ENCODE measurements at places on chromosomes 2 and 18. TPM values are rescaled to one million over a fixed set of nuclear protein-coding genes. Genes with fewer than 3 reads are reported as not detected.

Gene PDIA6
- 136 TPM for total RNA-seq

Gene MC4R
- total RNA-seq = not detected

Gene PROKR1
- not detected for total RNA-seq

Gene DYNAP
- not detected for total RNA-seq

Gene PDE1A
- not detected for total RNA-seq

Gene CCDC195
- not detected for total RNA-seq

Gene RPRM
- not detected for total RNA-seq

- no peaks in the 10 kb centered on the region for H3K36me3 ChIP-seq
- H3K27ac ChIP-seq = no peak overlapping the region
- peak; percentile 0 for DNase-seq
- no peak overlapping the region for H3K4me3 ChIP-seq
- H3K4me1 ChIP-seq = no peaks in the 10 kb centered on the region
- H3K27me3 ChIP-seq = no peaks in the 10 kb centered on the region
Observed at GRCh38 chr2:128786741-128787478, 468.2 kb upstream of the HS6ST1 start.

DNA sequence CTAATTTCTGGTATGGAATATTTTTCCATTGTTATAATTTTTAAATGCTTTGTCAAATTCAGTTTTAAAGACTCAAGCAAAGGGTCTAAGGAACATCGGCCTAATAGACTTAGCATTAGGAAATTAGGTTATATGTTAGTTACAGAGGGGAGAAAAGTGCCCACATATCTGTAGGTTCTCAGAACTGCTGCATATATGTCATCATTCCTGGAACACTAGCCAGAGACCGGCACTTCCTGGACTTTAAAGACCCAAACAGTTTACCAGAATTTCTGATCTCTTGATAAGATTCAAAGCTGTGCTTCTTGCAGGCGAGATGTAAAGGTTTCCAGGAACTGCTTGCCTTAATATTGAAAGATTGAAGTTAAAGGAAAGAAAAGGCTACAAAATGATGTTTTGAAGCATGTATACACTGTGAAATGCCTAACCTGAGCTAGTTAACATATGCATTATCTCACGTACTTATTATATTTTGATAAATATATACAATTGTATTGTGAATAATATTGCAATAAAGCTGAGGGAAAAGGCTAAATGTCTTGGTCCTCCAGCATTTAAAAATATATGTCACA lies 993.6 kb downstream of the LRP1B start:
- no peak overlapping the region for H3K4me3 ChIP-seq
- no peak for DNase-seq

DNA sequence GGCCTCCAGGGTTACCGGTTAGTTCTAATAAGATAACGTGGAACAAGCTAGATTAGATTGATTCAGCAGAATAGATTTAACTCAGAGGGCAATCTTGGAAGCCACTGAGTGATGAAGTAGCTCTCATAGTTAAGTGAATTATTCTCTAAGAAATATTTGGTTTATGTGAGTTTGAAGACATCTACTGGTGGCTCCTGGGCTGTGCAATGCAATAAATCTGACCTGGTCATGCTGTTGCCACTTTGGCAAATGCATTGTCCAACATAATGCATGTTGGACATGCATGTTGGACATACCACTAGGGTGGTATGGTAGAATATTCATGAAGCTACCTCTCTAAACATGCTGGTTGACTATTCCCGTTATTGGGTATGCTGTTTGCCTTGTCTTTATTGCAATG lies 493.7 kb upstream of the VRK2 start:
- no peak for DNase-seq
- peaks cover 6% of the 10 kb centered on the region for H3K4me1 ChIP-seq
- no peaks in the 10 kb centered on the region for H3K27me3 ChIP-seq
- H3K27ac ChIP-seq = no peak overlapping the region
- no peak overlapping the region for H3K4me3 ChIP-seq
- H3K36me3 ChIP-seq = no peaks in the 10 kb centered on the region

GRCh38 chr2:160199683-160200389 lies at the start of gene ITGB6:
ITGB6 (minus strand) TSS chr2:160200272; CDS start chr2:160200063, 209 bp downstream.
- H3K27ac ChIP-seq = no peak within 1 kb of the TSS
- H3K4me1 ChIP-seq = peaks cover 5% of the 10 kb centered on the region
- H3K27me3 ChIP-seq = peaks cover 5% of the 10 kb centered on the region
- no peak for DNase-seq
- no peaks in the 10 kb centered on the region for H3K36me3 ChIP-seq

GRCh38 chr2:84643991-84644390 lies 127.7 kb downstream of the DNAH6 start:
- no peak for DNase-seq
- peaks cover 28% of the 10 kb centered on the region for H3K4me1 ChIP-seq
- H3K4me3 ChIP-seq = no peak overlapping the region
- H3K36me3 ChIP-seq = peaks cover 30% of the 10 kb centered on the region
- H3K27ac ChIP-seq = no peak overlapping the region

GRCh38 chr2:240215676-240216051 lies 75.2 kb upstream of the OTOS start:
- no peak overlapping the region for H3K4me3 ChIP-seq
- peaks cover 1% of the 10 kb centered on the region for H3K27me3 ChIP-seq
- DNase-seq = no peak
- no peak overlapping the region for H3K27ac ChIP-seq
- H3K4me1 ChIP-seq = no peaks in the 10 kb centered on the region

DNA sequence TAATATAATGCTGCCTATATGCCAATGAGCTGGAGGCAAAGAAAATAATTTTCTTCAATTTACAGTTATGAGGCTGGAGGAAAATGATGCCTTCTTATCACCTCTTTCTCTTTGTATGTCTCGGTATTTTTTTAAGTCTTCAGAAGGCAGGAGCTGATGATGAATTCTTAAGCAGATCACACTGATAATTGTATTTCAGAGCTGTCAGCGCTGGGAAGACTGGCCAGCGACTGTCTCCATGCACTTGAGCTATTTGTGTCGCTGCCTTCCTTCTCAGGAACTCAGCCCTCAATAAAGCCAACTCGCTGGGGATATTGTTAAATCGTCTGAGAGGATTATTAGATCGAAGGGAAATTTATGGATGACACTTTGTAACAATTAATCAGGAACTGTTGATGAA lies 40.3 kb downstream of the PTGR3 start:
- peaks cover 6% of the 10 kb centered on the region for H3K27me3 ChIP-seq
- no peak for DNase-seq
- no peak overlapping the region for H3K4me3 ChIP-seq
- H3K4me1 ChIP-seq = peaks cover 4% of the 10 kb centered on the region
- H3K36me3 ChIP-seq = no peaks in the 10 kb centered on the region

GRCh38 chr2:172889768-172890430 lies 154.3 kb downstream of the RAPGEF4 start:
- no peak for DNase-seq
- no peak overlapping the region for H3K4me3 ChIP-seq
- no peaks in the 10 kb centered on the region for H3K36me3 ChIP-seq
- peaks cover 8% of the 10 kb centered on the region for H3K27me3 ChIP-seq

GRCh38 chr2:99899882-99900281 lies 242.5 kb downstream of the AFF3 start:
- no peak overlapping the region for H3K4me3 ChIP-seq
- H3K27me3 ChIP-seq = no peaks in the 10 kb centered on the region
- no peaks in the 10 kb centered on the region for H3K36me3 ChIP-seq
- no peak overlapping the region for H3K27ac ChIP-seq
- DNase-seq = no peak
- H3K4me1 ChIP-seq = peaks cover 6% of the 10 kb centered on the region

- no peak overlapping the region for H3K27ac ChIP-seq
- H3K4me3 ChIP-seq = no peak overlapping the region
- peaks cover 3% of the 10 kb centered on the region for H3K27me3 ChIP-seq
- no peak for DNase-seq
- no peaks in the 10 kb centered on the region for H3K36me3 ChIP-seq
Observed at GRCh38 chr2:848099-848498, 102.5 kb upstream of the SNTG2 start.

GRCh38 chr2:48912110-48912509 lies 156.6 kb upstream of the LHCGR start:
- H3K36me3 ChIP-seq = no peaks in the 10 kb centered on the region
- no peak for DNase-seq
- H3K27me3 ChIP-seq = no peaks in the 10 kb centered on the region
- H3K27ac ChIP-seq = no peak overlapping the region
- H3K4me3 ChIP-seq = no peak overlapping the region

DNA sequence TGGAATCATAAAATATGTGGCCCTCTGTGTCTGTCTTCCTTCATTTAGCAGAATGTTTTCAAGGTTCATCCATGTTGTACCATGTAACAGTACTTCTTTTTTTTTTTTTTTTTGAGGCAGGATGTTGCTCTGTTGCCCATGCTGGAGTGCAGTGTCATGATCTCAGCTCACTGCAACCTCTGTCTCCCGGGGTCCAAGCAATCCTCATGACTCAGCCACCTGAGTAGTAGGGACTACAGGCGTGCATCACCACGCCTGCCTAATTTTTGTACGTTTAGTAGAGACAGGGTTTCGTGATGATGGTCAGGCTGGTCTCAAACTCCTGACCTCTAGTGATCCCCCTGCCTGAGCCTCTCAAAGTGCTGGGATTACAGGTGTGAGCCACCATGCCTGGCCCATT lies 31.2 kb downstream of the RAB1A start:
- peak overlapping the region; percentile 69 for H3K27ac ChIP-seq
- no peaks in the 10 kb centered on the region for H3K27me3 ChIP-seq
- no peak for DNase-seq
- H3K4me3 ChIP-seq = no peak overlapping the region
- peaks cover 46% of the 10 kb centered on the region for H3K36me3 ChIP-seq

- H3K27ac ChIP-seq = no peak overlapping the region
- no peaks in the 10 kb centered on the region for H3K4me1 ChIP-seq
- H3K36me3 ChIP-seq = no peaks in the 10 kb centered on the region
- H3K27me3 ChIP-seq = peaks cover 3% of the 10 kb centered on the region
- no peak for DNase-seq
Observed at GRCh38 chr18:45054636-45055035, 373.9 kb downstream of the SETBP1 start.

DNA sequence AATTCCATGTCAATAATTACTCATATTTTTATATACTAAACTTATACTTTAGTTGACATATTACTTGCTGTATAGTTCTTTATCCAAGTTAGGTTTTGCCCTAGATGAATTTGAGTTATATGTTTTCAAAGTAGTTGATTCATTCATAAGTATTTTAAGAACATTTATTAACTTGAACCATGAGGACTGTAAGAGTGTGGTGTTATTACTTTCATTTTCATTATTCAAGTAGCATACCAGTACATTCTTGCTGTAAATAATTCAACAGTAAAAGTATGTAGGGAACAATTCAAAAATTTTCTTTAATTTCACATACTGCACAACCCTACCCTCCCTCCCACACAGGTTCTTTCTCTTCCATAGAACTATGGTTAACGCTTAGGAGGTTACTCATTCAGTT lies 75.4 kb downstream of the ANKRD12 start:
- no peak overlapping the region for H3K4me3 ChIP-seq
- no peaks in the 10 kb centered on the region for H3K27me3 ChIP-seq
- peaks cover 54% of the 10 kb centered on the region for H3K36me3 ChIP-seq
- peaks cover 9% of the 10 kb centered on the region for H3K4me1 ChIP-seq
- DNase-seq = no peak
- H3K27ac ChIP-seq = no peak overlapping the region

GRCh38 chr2:227344231-227344630 lies 19.2 kb downstream of the MFF start:
- no peaks in the 10 kb centered on the region for H3K27me3 ChIP-seq
- H3K27ac ChIP-seq = no peak overlapping the region
- DNase-seq = no peak
- peaks cover 17% of the 10 kb centered on the region for H3K36me3 ChIP-seq
- H3K4me3 ChIP-seq = no peak overlapping the region

DNA sequence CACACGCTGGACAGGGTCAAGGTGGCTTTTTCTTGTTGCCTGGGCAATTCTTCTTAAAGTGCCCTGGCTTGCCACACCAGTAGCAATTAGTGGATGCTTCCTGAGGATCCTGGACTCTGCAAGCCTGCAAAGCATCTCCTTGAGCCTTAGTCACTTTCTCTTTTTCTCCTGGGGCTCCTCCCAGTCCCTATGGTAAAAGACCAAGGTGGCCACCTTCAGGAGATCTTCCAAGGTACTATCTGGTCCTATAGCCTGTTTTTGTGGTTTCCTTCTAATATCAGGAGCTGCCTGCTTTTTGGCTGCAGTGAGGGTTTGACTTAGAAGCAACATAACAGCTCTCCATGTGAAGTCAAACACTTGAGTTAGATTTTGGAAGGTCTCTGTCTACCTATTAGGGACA lies 33.3 kb upstream of the GMCL1 start:
- DNase-seq = no peak
- H3K4me1 ChIP-seq = peaks cover 20% of the 10 kb centered on the region
- no peaks in the 10 kb centered on the region for H3K27me3 ChIP-seq

DNA sequence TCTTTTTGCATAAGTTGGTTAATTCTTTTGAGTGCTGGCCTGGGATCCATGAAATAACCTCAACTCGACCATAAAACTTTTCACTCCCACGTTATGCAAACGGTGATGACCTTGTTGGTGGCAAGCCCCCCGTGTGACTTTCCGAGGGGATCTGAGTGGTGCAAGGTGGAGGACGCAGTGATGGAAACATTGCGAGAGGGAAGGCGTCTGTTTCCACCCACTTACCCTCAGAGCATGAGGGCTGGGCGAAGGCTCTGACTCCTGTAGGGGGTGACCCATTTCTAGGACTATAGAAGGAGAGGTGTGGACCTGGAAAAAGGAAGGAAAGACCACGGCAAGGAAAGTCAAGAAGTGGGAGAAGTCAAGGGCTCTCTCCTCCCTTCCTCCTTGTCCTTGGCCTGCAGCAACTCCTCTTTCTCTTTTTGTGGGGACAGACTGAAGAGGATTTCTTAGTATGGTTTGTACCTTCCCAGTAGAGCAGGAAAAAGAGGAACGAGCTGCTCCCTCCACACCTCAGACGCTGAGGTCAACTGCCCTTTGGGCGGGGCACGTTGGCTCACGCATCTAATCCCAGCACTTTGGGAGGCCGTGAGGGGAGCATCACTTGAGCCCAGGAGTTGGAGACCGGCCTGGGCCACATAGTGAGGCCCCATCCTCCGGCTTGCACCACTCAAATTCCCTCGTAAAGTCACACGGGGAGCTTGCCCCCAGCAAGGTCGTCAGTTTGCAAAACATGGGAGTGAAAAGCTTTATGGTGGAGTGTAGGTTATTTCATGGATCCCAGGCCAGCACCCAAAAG lies 15.5 kb upstream of the CD8A start:
- H3K27me3 ChIP-seq = peaks cover 40% of the 10 kb centered on the region
- H3K27ac ChIP-seq = no peak overlapping the region
- H3K4me1 ChIP-seq = peaks cover 25% of the 10 kb centered on the region
- H3K36me3 ChIP-seq = no peaks in the 10 kb centered on the region

- H3K36me3 ChIP-seq = no peaks in the 10 kb centered on the region
- no peaks in the 10 kb centered on the region for H3K4me1 ChIP-seq
- no peak for DNase-seq
Observed at GRCh38 chr2:120669971-120670370, 65.7 kb upstream of the GLI2 start.

GRCh38 chr2:209872675-209873074 lies 101.0 kb downstream of the UNC80 start:
- no peak overlapping the region for H3K4me3 ChIP-seq
- no peak overlapping the region for H3K27ac ChIP-seq
- H3K27me3 ChIP-seq = no peaks in the 10 kb centered on the region
- DNase-seq = no peak
- no peaks in the 10 kb centered on the region for H3K4me1 ChIP-seq
